ENCODE measurements at places on chromosomes 11 and 22.

GRCh38 chr11:118230088-118230487, 5.3 kb upstream of the JAML start:
- no peak for DNase-seq

GRCh38 chr22:40252146-40252545, 74.4 kb downstream of the TNRC6B start:
- DNase-seq, result no peak

- DNase-seq, result no peak
These were observed 77.7 kb upstream of the B3GAT1 start for GRCh38 chr11:134489728-134490127.

DNA sequence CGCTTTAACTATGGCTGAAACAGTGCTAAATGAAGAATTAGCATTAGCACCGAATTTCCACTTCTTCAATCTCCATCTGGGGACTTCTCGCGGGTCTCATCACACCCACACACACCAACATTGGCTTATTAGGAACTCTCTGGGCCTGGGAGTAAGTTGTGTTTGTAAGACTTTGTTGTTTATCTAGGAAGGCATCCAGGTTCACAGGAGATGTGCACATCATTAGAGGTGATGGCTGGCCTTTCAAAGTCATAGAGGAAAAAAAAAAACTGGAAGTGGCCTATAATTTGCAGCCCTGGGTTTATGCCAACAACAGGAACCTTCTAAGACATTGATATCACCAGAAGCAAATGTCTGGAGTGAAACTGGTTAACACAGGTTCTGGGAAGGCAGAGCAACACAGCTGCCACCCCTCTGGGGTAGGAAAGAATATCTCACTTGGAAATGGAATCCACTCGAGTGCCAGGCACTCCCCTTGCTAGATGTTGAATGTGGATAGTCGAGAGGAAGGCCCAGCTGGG, 84.5 kb downstream of the TRAF6 start:
- no peak for DNase-seq

DNA sequence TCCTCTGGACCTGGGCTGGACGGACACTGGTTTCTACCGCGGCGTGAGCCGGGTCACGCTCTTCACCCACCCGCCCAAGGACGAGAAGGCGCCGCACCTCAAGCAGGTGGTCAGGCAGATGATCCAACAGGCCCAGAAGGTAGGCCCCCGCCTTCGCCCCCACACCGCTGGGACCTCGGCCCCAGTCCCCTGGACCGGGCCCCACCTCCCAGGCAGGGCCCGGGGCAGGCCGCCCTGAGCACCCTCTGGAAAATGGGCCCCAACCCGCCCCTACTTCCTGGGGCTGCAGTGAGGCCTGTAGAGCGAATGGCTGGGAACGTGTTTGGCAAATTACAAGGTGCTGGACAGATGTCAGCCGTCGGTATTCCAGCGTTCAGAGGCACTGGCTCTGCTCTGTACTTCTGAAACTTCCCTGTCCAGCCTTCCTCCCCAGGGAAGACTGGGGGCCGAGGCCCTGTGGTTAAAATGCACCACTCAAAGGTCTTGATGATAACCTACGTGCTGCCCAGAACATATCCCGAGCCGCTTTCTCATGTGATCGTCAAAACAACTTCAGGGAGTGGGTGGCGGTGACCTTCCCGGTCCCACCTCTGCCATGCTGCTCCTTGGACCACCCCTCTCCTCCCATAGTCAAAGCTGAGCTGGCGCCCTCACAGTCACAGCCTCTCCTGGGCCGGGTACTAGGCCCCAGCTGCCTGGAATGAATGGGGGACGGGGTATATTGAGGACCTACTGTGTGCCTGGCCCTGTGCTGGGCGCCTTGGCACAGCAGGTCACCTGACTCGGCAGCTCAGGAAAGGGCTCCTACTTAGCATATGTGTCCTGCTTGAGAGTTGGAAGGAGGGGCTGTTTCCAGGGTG, 869 bp downstream of the FAM83F start:
- DNase-seq, result no peak

DNA sequence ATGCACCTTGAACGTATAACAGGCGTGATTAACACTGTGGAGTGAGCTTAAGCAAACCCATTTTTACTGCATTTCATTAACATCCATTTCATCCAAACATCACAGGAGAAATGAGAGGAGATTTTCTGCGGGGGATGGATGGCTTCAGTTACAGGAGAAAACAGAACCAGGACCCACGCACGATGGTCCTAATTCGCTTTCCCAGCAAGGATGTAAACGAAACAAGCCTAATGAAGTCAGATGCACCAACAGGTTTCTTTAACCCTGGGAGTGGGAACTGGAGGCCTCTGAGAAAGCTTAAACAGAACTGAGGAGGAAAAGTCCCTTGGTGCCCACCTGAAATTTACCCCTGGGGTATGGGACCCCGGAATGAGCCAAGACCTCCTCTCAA, 2.7 kb downstream of the CADM1 start:
- no peak for DNase-seq

DNA sequence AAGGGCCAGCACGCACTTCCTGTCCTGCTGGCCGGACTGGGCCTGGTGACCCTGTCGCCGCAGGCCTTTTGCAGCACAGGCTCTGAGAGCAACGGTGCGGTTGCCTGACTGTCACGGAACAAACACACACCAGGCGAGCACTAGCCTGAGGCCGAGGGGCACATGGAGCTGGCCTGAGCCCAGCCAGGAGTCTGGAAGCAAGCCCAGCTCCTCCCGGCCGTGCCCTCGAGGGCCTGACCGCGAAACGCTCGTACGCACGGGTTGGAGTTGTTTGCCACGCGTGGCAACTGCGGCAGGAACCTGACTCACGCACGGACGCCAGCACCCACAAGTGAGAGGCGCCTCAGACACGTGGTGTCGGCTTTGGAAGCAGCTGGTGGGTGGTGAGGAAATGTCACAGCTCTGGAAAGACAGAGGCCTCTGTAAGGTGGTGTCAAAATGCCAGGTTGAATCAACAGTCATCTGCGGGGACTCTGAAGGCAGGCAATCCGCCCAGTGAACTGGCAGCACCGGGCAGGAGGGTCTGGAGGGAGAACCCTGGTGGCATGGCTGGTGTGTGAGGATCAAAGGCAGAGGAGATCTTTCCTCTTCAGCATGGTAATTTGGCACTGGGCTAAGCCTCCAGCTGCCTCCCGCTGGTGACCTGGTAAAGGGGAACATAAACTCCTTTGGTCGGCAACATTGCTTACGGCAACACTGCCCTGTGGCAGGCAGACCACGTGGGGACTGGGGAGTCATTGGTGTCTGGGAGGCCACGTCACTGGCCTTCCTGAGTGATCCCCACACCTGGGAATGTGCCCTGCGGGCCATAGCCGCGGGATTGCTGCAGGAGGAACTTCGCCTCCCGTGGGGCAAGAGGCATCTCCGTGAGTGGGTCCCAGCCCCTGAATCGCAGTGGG, 15.3 kb upstream of the IL17REL start:
- peak; percentile 63 for DNase-seq

DNA sequence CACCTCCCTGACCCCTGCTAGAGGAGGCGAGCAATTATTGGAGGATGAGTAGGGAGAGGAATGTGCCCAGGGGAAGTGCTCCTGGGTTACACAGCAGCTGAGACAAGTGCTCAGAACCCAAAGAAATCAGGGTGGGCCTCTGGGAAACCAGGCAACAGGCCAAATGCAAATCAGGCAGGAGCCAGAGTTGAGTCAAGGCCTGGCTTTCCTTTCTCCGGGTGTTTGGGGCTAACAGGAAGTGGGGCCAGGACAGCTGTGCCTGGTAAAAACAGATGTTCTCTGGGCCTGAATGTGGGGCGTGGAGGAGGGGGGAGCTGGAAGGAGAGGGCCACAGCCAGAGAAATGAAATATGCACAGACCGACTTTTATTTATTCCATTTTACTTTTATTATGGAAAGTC, 22.0 kb downstream of the MFNG start:
- no peak for DNase-seq

DNA sequence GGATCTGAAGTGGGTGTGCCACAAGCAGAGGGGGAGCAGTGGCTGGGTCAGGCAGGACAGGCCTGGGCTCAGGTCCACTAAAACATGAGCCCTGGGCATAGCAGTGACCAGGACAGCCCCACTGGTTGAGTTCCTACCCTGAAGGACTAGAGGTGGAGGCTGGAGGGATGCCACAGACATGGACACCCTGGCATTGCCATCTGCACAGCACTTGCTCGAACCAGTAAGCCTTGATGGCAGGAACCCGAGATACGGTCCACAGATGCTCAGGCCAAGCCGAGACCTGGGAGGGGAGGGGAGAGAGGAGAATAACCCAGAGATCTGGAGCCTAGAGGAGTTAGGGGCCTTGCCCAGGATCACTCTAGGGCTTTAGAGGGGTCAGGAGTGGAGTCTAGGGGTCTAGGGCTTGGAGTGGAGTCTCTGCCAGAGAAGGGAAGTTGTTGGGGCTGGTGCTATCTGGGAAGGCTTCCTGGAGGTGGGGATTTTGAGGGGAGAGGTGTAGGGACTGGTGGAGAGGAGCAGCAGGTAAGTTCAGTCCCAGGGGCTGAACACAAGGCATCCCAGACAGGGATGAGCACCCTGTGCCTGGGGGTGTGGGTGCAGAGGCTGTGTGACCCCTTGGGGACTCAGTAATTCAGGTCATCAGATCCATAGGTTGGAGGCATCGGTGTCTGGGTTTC, 30.6 kb upstream of the RELT start:
- DNase-seq, result no peak

GRCh38 chr11:40642284-40642683, 817.2 kb downstream of the LRRC4C start:
- DNase-seq, result no peak

GRCh38 chr11:75717608-75718418, at the start of gene MOGAT2:
Gene MOGAT2, plus strand, starts transcription at chr11:75717838. Its CDS starts 51 bp downstream, at chr11:75717889.
- no peak for DNase-seq

DNA sequence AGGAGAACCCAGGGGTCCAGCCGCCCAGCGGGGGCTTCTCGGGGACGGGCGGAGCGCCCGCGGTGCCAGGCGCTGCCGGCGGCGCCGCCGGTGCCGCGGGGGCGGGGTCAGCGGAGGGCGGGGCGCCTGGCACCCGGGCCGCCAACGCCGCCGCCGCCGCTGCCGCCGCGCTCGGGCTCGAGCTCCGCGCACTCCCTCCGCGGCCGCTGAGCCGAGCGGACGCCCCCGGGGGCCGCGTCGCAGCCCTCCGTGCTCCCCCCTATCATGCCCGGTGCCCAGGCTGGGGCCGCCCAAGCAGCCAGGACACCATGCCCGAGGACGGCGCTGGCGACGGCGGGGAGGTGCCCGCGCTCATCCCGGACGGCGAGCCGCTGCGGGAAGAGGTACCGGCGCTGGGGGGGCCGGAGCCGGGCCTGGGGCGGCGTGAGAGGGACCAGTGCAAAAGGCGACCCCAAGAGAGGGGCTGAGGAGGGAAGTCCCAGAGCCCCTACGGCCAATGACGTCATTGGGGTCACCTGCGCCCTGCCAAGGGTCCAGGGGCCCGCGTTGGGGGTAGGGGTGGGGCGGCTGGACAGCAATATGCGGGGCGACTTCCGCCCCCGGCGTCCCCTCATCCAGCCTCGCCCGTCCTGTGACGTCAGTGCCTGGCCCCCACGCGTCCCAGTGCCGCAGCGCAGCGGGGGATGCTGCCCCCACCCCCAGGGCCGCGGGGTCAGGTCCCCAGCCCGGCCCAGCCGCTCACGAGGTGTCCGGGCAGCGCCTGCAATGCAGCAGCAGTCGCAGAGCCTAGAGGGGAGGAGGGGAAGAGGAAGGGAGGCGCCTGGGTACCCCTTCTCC, at the start of gene TMEM151A:
Gene TMEM151A (plus strand): TSS at position 189 of the 837 bp plus-strand sequence. CDS start 120 bp downstream, at position 309.
- no peak for DNase-seq

- no peak for DNase-seq
These were observed 2.0 kb upstream of the ESRRA start for GRCh38 chr11:64303109-64304031.

GRCh38 chr11:6357222-6357621, 33.1 kb upstream of the SMPD1 start:
- DNase-seq, result no peak

DNA sequence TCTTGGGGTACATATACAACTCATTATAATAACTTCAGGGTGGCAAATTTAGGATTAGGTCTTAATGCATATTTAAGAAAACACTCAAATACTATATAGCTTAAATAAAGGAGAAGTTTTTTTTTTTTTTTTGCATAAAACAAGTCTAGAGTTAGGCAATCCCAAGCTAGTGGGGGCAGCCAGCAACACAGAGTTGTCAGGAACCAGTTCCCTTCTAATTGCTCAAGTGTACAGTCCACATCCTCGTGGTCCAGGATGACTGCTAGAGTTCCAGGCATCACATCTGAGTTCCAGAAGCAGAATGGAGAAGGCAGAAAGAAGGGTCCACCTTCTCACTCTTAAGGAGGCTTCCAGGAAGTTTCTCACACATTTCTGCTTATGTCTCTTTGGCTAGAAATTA, 261.9 kb upstream of the PLET1 start:
- DNase-seq, result no peak

- no peak for DNase-seq
These were observed 72.6 kb downstream of the MYEOV start for GRCh38 chr11:69366591-69366990.

DNA sequence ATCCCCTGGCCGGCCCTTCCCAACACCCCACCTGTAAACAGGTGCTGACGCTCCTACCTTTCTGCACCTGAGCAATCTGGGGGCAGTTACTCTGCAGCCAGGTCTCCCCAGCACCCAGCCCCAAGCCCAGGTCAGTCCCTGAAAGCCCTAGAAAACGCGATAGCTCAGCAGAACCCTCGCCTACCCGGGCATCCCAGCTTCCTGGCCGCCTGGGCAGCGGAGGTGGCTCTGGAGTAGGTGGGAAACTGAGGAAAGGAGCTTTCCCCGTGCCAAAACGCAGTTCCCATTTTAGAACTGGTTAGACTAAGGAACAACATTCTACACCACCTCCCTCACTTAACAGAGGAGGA, 445 bp downstream of the SYTL2 start:
- DNase-seq, result no peak

DNA sequence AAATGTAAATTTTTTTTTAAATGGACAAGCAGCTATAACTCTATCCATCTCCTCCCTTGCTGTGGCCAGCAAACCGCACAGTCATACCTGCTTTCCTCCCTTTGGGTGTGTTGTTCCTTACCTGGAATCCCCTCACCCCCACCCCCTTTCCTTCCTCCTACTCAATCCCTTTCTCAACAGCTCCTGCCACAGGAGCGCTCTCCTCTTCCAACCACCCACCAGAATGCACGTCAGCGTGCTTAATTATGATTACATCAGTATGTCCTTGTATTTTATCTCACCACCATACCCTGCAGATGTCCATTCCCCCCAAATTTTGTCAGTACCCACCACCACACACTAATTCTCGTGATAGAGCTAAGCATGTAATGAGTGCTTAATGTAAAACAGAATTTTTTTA, 60.9 kb upstream of the LMO2 start:
- no peak for DNase-seq

DNA sequence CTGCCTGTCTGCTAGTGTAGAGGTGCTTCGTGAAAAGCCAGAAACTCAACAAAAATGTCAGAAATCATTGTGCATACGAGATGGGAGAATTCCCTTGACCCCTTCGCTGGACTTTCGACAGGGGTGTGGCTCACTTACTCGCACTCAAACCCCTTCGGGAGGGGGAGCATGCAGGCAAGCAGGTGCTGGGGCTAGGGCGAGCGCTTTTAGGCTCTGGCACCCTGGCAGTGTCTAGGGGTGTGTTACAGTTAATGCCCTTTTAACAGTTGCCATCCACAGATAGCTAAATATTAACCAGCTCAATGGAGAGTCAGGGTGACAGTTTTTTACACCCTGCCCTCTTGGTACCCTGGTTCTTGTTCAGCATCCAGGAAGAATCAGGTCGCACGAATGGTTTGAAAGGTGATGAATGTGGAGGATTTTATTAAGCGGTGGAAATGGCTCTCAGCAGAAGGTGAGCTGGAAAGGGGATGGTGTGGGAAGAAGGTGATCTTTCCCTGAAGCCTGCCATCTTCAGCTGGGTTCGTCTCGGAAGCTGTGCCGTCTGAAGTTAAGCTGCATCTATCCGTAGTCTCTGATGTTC, 59.6 kb upstream of the SHANK2 start:
- DNase-seq, result no peak

- DNase-seq, result no peak
These were observed 10.0 kb upstream of the PKNOX2 start for GRCh38 chr11:125154378-125155099.

Measured in stimulated activated CD8-positive, alpha-beta memory T cell treated with anti-CD3 and anti-CD28 coated beads, Interleukin-4, amount 100 ng/mL, for 4 hours (primary cell).